ENCODE measurements at places on chromosomes 5 and 9.

DNA sequence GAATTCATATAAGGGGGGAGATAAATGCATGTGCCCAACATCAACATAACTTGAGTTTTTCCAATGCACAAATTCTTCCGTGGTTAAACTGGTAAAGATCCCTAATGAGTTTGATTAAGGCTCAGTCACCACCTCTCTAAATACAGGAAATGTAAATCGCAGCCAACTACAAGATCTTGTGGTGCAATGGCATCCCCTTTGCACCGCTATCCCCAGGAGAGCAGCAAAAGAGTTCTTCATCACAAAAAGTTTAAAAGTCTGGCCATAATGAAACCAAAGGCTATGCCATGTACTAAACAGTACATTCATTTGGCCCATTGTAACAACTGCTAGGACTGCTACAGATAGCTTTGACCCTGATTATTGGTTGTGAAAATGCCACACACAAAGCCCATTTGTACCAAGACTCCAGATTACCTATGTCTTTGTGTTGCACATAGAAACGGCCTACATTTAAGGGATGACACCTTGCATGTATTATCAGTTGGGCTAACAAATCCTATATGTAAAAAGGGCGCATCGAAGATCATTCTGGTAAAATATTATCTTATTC is 44.5 kb downstream of the ZNF608 start:
- DNase-seq, result no peak

GRCh38 chr9:134294153-134295071 is 31.8 kb upstream of the RXRA start:
- DNase-seq, result no peak

DNA sequence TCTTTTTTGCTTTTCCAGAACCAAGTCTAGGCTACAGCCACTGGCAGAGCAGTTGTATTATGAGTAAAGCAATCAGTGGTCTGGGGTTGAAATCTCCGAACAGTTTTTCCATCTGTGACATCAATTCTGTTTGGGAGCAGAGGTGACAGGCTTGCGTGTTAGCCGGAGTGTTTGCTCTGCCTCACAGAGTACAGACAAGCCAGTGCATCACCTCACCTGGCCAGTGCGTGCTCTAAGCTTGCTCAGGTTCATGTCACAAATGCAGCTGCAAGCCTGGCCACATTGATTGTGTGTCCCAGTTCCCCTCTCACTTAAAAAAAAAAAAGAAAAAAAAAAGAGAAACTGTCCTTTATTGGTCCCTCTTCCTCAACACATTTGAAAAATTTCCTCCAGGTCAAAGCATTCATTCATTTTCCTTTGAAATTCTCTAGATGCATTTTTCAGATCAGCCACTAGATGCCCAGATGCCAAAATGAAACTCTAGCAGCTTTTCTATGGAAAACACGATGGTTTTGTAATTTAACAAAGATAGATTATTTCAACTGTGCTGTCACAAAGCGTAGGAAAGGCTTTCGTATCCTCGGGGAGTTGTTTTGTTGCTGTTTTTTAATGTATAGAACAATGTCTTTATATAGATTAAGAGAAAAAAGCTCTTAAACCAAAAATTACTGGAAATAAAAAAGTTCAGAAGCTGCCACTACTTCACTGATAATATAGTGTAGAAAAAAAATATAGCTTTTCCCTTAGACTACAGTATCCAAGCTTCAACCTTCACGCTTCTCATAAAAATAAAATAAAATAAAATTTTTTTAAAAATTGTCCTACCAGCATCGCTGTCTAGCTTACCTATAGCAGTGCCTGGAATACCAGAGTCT is 585.5 kb downstream of the TLE1 start:
- DNase-seq, result no peak

- no peak for DNase-seq
These were observed 85.8 kb downstream of the DAP start for GRCh38 chr5:10675177-10675700.

DNA sequence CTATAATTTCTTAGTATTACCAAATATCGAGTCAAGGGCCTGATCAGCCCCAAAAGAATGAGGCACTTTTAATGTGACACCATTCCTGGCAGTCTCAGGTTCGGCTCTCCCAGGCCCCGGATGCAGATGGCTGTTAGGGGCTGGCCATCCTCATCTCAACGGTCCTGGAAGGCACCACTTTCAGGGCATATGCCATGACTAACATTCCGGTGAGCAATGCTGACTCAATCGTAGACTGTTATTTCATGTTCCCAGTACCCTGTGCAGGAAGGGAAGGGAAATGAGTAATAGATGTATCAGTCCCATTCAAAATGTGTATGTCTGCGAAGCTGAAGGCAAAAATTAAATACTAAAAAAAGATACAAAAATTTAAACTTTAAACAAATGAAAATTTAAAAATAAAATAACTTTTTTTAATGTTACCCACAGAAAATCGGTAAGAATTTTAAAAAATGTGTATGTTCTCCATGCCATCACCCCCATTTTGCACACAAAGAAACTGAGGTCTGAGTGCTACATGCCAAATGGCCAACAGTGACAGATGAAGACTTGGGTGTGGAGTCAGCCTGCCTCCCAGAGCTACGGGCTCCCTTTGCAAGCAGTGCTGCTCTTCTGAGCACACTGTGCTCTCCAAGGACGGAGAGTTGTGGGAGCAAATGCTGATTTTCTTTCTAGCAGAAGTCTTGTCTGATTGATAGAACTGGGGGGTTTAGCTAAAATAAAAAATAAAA is 79.0 kb downstream of the GLDC start:
- DNase-seq, result peak; percentile 95

DNA sequence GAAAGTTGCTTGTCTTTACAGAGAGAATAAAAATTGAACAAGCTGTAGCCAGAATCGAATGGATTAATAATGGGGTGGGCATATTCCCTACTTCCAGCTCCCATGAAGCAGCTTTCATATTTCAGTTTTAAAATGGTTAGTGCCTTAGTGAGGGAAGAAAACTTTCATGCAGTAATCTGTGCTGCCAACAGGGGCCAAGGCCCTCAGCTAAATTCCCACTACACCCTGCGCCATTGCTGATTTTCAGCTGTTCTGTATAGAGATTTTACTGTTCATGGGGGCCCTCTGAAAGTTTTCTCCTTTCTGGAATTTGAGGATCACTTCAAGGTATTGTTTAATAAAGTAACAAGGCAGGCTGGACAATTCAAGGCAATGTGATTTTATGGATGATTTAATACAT is 58.2 kb downstream of the CAST start:
- DNase-seq, result no peak

DNA sequence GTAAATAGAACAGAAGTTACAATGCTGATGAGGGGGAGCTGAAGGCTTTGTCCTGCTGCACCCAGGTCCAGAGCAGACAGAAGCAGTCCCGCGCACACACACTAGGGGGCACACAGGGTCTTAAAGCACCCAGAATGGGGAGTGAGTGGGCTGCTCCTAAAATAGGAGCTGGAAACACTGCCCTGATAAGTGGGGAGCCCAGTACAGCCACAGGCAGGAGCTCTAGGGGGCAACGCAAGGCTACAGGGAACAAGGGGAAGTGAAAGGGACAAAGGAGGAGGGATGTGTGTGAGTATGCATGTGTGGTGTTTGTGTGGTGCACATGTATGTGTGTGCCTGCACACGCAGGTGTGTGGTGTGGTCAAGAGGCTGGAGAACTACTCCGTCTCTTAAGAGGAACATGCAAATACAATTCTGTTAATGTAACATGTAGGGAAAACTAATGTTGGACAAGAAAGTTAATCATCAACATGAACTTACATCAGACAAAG is 191.5 kb downstream of the ROR2 start:
- DNase-seq, result peak; percentile 56

GRCh38 chr9:35294066-35294465 is 132.3 kb downstream of the UNC13B start:
- no peak for DNase-seq

GRCh38 chr5:116696366-116696765 is 121.7 kb upstream of the SEMA6A start:
- DNase-seq, result no peak

DNA sequence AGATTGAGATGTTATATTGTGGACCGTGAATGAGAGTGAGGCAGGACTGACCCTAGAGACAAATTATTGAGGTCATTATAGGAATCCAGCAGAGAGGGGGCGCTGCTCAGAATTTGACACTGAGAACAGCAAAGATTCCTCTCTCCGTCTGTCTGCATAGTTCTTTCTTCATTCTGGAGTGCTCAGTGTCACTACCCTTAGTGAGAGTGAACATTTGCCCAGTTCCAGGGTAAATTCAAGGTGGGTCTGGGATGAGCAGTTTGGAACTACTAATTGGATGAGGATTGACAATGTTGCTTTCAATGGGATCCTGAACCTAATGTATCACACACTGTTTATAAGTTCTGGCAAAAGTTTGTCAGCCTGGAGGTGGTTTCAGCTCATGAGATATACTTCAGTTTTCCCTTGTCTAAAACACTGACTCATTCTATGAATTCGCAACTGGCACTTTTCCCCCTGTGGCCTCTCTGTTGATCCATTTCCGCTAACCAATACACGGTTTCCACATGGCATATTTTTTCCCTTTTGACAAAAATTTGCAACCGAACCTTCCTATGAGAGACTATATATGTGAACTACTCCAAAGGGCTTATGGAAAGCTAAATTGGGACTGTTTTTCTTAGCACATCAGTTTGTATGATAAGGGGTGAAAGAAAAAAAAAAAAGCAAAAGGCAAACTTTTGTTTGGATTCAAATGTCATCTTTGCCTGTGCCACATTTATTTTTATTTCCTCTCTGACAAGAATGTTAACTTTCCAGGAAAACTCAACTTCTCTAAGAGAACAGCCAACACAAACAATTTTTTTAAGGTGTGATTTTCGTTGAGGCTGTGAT is 1240.7 kb upstream of the WWC1 start:
- peak; percentile 63 for DNase-seq

GRCh38 chr5:81081461-81081835 is 121.3 kb downstream of the RASGRF2 start:
- no peak for DNase-seq

DNA sequence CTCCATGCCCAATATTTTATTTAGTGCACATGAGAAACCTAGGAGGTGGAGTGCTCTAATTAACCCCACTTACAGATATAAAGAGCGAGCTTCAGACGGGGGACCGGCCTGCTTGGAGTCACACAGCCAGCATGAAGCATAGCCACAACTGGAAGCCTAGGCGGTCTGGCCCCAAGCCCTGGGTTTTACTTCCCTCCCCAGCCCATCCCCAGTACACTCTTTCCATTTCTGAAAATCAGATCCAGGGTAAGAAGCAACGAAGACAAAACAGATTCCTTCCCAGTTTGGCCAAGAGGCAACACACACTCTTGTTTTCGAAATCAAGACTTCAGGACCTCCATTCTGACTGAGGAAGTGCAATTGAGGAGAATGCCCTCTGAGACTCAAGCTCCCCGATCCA is 27.1 kb downstream of the KCNMB1 start:
- no peak for DNase-seq

- DNase-seq, result no peak
These were observed 10.7 kb downstream of the ALAD start for GRCh38 chr9:113390192-113390960.

- no peak for DNase-seq
These were observed 30.0 kb upstream of the ADAMTS2 start for GRCh38 chr5:179375236-179375685.

GRCh38 chr5:172722327-172722815 is 48.6 kb downstream of the DUSP1 start:
- DNase-seq, result no peak

DNA sequence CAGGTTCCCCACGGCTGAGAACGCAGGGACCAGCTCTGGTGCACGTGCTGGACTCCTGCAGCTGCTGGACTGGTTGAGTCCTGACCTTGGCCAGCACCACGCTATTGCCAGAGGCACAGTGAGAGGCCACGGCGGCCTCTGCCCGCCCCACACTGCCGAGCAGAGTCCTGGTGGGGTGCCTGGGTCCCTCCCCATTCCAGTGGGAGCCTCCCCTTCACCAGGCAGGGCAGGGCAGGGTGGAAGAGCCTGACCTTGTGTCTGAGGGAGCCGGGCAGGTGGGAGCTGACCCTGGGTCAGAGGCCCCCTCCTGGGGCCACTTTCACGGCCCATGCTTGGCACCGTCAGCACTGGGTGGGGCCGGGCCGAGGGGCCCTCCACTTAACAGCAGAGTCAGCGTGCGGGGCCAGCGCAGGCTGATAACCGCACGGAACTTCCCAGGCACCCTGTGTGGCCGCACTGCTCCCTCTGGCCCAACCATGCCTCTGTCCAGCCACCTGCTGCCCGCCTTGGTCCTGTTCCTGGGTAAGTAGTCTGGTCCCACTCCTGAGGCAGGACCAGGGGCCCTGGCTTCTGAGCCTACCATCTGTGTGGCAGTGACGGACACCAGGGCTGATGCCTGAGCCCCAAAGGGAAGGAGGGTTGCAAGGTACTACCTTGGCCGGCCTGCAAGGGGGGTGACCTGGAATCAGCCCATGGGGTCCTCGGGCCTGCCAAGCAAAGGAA is at the start of gene MAMDC4:
Gene MAMDC4, plus strand, starts transcription at position 406 of the 723 bp plus-strand sequence. Its CDS starts 71 bp downstream, at position 477.
- DNase-seq, result no peak
